ENCODE measurements at places on chromosomes 1 and 21.

- DNase-seq: no peak
Observed at GRCh38 chr1:112672009-112672408, 2.5 kb upstream of the MOV10 start.

GRCh38 chr1:6958407-6959030 is 173.3 kb downstream of the CAMTA1 start:
- DNase-seq: no peak

DNA sequence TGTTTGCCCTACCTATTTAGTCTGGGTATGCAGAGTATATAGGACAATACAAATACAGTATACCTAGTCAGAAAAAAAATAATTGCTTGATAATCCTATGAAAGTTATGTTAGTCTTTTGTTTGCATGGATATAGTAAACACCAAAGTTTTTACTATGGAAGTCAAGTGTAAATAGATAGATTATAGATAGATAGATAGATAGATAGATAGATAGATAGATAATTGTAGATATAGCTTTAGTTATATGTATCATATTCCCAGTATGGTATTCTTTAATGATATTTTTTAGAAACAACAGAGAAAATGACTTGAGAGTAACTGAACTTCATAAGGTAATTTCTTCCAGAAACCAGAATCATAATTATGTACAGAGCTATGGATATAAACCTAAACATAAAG is 158.2 kb downstream of the NCAM2 start:
- no peak for DNase-seq

- DNase-seq: no peak
Observed at GRCh38 chr21:31254131-31254530, 89.9 kb downstream of the TIAM1 start.

GRCh38 chr1:79079770-79080169 is 73.2 kb upstream of the ADGRL4 start:
- no peak for DNase-seq
